ENCODE measurements at places on chromosomes 4 and X. TPM values are rescaled to one million over a fixed set of nuclear protein-coding genes. Genes with fewer than 3 reads are reported as not detected.

The MGARP gene
- 0.22 TPM for total RNA-seq

The CENPVL1 gene
- not detected for total RNA-seq

The GC gene
- total RNA-seq: not detected

The MAGEA6 gene
- not detected for total RNA-seq

The CTSO gene
- 3.4 TPM for total RNA-seq

The PITX2 gene
- not detected for total RNA-seq

The LRBA gene
- 52.5 TPM for total RNA-seq

The SPACA5 gene
- total RNA-seq: not detected

The MAGEA9B gene
- not detected for total RNA-seq

The MAGEE2 gene
- not detected for total RNA-seq

The TNIP3 gene
- 1.9 TPM for total RNA-seq

- DNase-seq: no peak
Observed at GRCh38 chrX:114087543-114087942, 496.3 kb upstream of the HTR2C start.

- no peak for DNase-seq
Observed at GRCh38 chrX:102694749-102695148, 17.5 kb upstream of the GPRASP2 start.

DNA sequence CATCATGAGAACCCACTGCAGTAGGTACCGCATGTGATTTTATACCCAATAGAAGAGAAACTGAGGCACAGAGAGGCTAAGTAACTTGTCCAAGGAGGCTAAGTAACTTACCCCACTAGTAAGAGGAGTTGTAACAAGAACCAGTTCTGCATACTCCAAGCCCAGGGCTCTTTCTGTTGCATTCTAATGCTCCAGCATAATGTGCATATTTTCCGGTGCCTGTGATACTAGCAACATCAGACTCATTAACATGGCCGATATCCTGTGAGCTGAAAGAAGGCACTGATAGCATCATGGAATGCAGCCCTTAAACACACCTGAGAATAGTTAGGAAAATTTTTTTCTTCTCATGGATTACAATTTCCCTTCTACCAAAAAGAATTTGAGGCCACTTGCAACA lies 39.7 kb upstream of the KLF3 start:
- no peak for DNase-seq

GRCh38 chr4:157772907-157773306 lies 399.9 kb downstream of the GASK1B start:
- no peak for DNase-seq

- DNase-seq: no peak
Observed at GRCh38 chr4:41287852-41288251, 31.1 kb downstream of the UCHL1 start.

DNA sequence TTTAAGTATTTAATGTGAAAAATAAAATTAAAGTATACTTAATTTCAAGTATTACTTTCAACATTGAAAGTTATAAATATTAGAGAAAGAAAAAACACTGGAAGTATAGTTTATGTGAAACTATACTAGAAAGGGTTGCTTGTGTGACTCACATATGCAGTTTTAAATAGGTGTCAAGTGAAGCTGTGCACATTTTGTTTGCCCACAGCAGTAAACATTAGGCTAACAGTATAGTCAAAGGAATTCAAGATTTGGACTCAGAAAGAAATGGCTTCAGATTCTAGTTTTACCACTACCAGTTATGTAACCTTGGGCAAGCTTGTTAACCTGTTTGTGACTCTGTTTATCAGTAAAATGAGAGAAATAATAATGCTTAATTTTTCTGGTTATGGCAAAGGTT lies 148.2 kb downstream of the FAM47B start:
- DNase-seq: no peak

GRCh38 chr4:152342293-152342692 lies 193.6 kb downstream of the FBXW7 start:
- no peak for DNase-seq

DNA sequence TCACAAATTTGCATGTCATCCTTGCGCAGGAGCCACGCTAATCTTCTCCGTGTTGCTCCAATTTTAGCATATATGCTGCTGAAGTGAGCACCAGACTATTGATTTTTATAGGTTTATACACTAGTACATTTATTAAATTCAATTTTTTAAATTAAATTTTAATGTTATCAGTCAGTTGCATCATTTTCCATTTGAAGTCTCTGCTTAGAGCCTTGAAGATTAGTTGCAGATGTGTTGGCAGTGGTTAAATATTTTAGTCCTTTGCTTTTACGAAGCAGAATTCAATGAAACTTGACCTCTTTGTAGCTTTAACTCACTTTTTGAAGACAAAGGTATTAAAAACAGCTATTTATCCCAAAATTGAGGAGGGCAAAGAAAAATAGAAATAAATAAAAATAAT lies 16.5 kb downstream of the TRAPPC11 start:
- no peak for DNase-seq

DNA sequence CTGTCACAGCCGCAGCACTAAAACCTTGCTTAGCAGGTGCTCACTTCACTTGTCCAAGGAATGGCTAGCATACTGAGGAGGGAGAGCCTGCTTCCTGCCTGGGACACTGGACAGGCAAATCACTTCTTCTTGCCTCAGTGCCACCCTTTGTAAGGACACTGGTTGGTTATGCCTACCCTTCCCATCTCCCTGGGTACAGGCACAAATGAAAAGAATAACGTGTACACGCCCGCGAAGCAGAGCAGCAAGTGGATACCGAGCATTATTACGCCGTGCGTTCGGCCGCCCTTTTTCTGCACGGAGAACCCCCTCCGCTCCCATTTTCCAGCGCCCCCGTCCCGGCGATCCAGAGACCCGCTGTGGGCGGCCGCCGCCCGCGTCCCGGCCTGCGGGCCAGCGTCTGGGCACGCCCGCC lies 338 bp upstream of the KLHL2 start:
- DNase-seq: peak; percentile 37

DNA sequence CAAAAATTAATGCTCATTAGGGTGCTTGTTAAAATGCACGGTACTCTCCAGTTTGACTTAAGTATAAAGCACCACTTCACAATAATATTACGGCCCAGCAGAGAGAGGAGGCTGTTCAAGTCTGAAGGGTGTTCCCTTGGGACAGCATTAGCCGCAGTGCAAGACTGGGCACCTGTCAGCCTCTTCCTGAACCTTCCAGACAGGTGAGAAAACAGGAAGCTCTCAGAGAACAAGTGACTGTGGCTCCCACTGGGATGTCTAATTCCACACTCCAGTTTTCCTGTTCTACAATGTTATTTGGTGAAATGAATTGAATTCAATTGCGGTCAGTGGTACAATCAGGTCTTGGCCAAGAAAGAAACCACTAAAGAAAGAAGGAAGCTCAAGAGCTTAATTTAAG lies 414.4 kb downstream of the SMARCA1 start:
- no peak for DNase-seq

DNA sequence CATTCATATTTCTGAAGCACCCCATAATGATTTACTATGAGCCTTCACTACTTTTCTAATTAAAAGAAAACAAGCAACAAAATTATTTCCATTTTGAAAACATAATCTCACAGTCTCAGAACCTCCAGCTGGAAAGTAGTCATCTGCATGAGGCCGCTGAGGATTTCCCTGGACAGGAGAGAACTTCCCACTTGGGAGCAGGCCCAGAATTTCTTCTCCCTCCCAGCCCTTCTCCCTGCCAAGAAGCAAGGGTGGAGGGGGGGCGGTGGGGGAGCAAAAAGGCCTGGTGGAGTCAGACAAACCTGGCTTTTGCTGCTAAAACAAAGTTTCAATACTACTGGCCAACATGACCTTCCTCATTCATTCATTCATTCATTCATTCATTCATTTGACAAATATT lies 167.3 kb downstream of the PJA1 start:
- DNase-seq: no peak

GRCh38 chrX:14630733-14631132 lies 101.4 kb downstream of the GLRA2 start:
- peak; percentile 0 for DNase-seq

GRCh38 chrX:78104447-78105176 lies 564 bp downstream of the PGK1 start:
- peak; percentile 38 for DNase-seq

Measured in activated CD8-positive, alpha-beta T cell treated with anti-CD3 and anti-CD28 coated beads for 36 hours (primary cell).